ENCODE measurements at places on chromosomes 3 and 15.

- no peak for DNase-seq
Measured at GRCh38 chr3:127026036-127026435, 43.1 kb downstream of the PLXNA1 start.

GRCh38 chr3:59472541-59472940, 422.7 kb upstream of the CFAP20DC start:
- no peak for DNase-seq

- DNase-seq, result no peak
Measured at GRCh38 chr15:94670438-94671034, 439.2 kb downstream of the MCTP2 start.

DNA sequence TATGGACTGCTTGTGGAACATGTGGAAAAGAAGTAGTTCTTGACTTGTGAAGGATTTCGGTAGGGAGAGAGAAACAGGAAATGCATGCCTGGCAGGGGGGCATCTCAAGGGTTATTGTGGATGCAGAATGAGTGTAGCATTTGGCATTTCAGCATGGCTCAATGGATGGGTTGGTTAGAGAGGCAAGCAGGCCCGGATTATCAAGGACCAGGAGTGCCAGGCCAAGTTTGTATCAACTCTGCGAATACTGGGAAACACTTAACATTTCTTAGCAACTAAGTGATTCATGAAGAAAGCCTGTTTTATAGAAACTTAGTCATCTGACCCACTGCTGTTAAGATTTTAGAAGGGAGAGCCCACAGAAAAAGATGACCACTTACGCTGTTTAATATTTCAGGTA, 33.6 kb downstream of the KIF15 start:
- DNase-seq, result no peak

GRCh38 chr3:114496874-114497273, 203.0 kb downstream of the TIGIT start:
- no peak for DNase-seq

DNA sequence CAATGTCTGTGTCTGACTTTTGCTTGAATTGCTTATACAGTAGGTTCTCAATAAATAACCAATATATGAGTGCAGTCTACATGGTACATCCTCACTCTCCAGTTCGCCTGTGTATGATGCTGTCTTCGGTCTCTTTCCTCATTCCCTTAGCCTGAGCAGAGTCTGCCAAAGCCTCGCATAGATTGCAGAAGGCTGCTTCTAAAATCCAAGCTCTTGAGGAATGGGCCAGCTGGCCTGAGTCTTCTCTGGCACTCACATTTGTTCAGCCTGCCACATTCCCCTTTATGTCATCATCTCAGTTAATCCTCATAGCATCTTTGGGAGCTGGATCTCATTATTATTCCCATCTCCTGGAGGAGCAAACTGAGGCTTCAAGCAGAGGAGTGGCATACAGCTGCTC, 27.2 kb upstream of the ADAMTS7 start:
- DNase-seq, result no peak

DNA sequence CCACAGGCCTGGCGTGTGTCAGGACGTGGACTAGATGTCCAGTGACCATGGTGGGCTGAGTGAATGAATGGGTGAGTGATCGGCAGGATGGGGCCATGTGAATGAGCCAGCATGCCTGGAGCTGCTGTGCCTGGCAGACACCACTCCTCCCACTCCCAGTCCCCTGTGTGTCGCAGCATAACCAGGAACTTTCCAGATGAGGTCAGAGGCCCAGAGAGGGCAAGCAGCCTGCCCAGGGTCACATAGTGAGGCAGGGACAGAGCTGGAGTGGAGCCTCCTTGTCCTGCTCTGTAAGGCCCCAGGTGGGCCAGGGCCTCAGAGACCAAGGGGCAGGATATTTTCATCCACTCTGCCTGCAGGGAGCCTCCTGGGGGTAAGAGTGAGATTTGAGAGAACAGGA, 6.4 kb downstream of the IQSEC1 start:
- no peak for DNase-seq

- DNase-seq, result no peak
Measured at GRCh38 chr3:13710251-13710650, 161.3 kb downstream of the FBLN2 start.

DNA sequence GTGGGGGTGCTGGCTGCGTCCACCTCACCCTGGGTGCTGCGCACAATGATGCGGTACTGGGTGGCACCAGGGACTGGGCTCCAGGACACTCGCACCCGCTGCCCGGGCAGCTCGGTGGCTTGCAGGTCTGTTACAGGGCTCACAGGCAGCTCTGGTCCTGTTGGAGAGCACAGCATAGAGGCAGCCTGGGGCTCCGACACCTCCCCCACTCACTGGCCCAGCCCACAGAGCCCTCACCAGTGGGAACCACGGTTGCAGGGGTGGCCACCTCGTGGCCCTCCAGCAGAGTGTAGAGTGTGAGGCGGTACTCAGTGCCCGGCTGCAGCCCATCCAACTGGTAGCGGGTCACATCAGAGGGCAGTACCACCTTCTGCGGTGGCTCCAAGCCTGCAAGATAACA, 3.7 kb downstream of the COL7A1 start:
- no peak for DNase-seq

- no peak for DNase-seq
Measured at GRCh38 chr3:112425858-112426750, 73.2 kb downstream of the BTLA start.

DNA sequence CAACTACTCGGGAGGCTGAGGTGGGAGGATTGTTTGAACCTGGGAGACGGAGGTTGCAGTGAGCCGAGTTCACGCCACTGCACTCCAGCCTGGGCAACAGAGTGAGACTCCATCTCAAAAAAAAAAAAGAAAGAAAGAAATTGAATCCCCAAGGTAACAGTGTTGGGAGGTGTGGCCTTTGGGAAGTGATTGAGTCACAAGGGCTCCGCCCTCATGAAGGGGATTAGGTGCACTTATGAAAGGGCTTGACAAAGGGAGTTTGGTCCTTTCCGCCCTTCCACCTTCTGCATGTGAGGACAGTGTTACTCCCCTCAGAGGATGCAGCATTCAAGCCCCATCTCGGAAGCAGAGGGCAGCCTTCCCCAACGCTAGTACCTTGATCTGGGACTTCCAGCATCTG, 21.3 kb downstream of the POC1A start:
- DNase-seq, result no peak

- no peak for DNase-seq
Measured at GRCh38 chr3:194935061-194935460, 249.4 kb downstream of the FAM43A start.

GRCh38 chr3:557972-558371, 361.4 kb downstream of the CHL1 start:
- DNase-seq, result no peak

- DNase-seq, result no peak
Measured at GRCh38 chr3:64080616-64081234, 57.4 kb upstream of the PSMD6 start.

- peak; percentile 49 for DNase-seq
Measured at GRCh38 chr3:157618075-157618760, 115.0 kb upstream of the VEPH1 start.

- DNase-seq, result no peak
Measured at GRCh38 chr3:169255511-169255910, 408.0 kb downstream of the MECOM start.

DNA sequence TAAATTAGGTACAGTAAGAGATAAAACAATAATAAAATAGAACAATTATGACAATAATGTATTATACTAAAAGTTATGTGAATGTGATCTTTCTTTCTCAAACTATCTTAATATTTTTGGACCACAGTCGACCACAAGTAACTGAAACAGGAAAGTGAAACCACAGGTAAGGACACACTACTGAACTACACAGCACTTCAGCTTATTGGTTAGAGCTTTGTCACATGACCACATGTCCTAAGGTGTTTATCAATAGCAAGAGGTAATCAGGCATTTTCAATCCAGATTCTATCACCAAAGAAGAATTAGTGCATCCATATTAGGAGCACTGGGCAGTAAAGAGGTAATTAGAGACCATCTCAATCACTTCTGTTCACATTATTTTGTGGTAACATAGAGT, 392.8 kb downstream of the RSL24D1 start:
- no peak for DNase-seq

DNA sequence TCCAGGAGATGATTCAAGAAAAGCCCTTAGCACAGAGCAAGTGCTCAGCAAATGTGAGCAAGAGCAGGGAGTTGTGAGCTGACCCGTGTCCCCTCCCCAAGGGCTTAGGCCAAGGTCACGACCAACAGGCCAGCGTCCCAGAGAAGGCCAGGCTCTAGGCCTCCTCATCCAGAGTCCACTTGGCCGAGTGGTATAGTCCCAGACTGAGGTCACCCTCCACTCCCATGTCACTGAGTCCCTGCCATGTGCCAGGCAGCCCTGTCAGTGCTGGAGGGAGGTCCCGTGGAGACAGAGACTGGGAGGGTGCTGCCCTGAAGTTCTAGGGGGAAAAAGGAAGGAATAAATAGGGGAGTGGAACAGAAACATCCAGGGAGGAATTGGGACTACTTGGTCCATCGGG, 44.0 kb downstream of the TPRA1 start:
- DNase-seq, result no peak

DNA sequence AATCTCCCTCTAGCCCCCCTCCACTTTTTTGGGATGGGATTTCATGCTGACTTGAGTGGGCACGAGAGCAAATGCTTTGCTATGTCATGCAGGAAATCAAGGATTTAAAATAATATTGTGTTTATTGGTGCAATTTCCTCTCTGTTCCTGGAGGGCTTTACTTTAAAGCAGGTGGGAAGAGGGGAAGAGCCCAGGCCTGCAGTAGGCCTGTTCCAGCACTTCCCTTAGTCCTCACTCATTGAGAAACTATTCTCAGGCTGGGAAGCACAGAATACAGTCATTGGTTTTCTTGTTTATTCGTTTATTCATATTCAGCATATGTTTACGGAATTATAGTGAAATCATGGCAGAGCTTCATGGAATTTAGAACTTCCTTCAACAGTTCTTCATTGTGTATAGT, 41.7 kb upstream of the SPSB4 start:
- DNase-seq, result no peak

DNA sequence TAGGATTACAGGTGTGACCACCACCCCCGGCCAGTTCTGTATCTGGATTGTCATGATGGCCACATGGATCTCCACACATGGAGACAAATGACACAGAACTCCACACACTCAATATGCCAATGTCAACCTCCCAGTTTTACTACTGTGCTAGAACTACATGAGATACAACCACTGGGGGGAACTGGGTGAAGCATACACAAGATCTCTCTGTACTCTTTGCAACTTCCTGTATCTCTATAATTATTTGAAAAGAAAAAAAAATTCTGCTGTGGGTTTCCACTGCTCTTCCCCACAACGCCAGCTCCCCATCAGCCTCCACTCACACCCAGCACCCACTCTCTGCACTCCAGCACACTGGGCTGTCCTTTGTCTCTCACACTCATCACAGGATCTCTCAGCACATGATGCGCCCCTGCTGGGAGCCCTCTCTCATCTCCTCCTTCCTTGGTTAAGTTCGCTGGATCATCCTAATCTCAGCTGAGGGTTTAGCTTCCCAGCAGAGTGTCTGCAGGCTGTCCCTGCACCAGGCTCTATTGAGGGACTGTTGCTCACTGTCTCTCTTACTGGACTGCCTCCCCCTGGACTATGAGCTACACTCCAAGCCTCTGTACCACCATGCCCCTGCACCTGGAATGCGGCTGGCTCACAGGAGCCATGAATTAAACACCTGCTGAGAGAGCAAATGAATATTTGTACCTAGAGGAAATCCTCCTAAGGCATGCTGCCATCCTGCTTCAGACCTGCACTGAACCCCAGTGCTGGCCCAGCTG, 10.7 kb upstream of the RAB43 start:
- DNase-seq, result no peak

DNA sequence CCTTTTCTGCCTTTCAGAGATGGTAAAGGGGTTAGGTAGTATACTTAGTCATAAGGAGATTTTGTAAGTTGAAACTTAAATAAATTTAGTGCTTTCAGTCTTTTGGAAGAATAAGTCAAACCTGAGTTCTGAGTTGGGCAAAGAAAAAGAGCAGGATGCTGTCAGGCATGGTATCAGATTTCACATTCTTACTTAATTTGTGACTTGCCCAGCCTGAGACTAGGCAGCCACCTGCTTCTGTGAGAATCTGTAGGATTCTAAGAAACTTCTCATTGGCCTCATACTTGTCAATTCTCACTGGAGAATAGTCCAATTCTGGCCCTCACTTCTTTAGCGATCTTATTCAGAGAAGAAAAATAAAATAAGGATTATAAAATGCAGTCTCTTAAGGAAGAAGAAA, 577.5 kb downstream of the DIPK2A start:
- no peak for DNase-seq

DNA sequence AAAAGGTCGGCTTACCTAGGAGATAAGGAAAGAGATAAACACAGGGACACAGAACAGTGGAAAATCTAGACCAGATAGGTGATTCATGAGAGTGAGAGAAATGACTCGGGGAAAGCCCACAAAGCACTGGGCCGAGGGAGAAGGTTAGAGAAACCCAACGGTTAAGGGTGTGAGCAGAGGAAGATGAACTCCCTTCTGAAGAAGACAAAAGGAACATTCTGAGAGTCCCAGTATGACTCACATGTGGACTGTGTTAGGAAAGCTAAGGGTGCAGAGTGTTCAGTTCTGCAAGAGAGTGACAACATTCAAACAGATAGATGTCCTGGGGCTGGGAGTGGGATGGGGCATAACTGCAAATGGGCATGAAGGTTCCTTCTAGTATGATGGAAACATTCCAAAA, 83.0 kb downstream of the CNTN3 start:
- no peak for DNase-seq

GRCh38 chr3:12483872-12484197, 445 bp upstream of the TSEN2 start:
- no peak for DNase-seq

GRCh38 chr3:163879172-163879571, 1199.1 kb downstream of the SI start:
- no peak for DNase-seq

- DNase-seq, result no peak
Measured at GRCh38 chr3:44160818-44161217, 80.9 kb upstream of the TOPAZ1 start.

DNA sequence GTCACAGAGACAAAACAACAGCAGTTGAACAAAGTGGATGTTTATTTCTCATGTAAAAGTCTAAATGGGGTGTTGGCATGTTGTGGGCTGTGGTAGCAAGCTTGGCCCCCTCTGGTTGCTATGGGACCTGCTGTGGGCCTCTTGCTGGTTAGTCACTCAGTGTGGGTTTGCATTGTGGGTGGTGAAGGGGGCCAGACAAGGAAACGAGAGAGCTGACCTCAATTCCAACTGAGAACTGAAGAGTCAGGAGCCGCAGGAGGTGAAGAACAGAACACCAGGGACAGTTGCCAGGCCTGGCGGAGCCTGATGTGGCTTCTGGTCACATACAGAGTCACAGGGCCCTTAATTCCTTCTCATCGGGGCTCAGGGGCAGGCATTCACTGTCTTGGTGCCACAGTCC, 1.9 kb upstream of the ADPGK start:
- peak; percentile 75 for DNase-seq

Data from CD4-positive, alpha-beta T cell treated with Interleukin-4 for 1 hour (primary cell).